Esophagus muscularis mucosa (tissue), 4 donors: ENCODE measurements at places on chromosomes 4 and X.

- no peak for DNase-seq
Observed at GRCh38 chr4:183527326-183527725, 22.5 kb downstream of the ING2 start.

DNA sequence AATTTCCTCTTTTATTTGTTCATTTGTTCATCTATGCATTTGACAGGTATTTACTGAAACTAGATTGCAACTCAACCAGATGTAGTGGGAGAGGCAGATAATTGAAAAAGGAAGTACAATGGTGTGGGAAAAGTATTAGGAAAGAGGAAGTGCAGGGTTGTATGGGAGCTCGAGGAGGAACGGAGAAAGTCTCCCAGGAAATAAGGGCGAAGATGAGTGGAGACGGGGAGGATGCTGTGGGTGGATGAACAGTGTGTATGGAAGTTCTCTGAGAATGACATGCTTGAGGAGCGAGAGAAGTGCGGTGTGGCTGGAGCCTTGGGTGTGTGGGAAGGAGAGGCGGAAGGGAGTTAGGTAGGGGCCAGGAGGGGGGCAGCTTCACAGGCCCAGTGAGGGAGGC lies 87.5 kb upstream of the DHX15 start:
- no peak for DNase-seq

- no peak for DNase-seq
Observed at GRCh38 chr4:104413487-104413886, 81.2 kb downstream of the CXXC4 start.

DNA sequence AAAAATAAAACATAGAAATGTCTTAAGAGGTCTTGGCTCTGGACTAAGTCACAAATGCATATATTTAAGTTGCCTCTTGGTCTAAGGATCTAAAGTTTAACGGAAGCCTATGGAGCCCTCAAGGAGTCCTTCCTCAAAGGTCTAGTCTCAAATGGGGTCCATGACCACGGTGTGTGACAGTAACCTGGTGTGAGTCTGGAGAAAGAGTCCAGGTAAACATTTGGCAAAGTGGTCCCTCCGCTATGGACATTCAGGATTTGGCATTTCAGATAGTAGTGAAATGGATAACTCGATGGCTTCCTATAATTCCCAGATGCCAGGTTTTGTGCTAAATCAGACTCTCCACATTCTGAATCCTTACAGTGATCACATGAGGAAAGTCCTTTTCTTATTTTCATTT lies 44.2 kb downstream of the RHOH start:
- no peak for DNase-seq

GRCh38 chrX:52271206-52271605 lies 86.5 kb downstream of the MAGED4 start:
- DNase-seq = no peak

DNA sequence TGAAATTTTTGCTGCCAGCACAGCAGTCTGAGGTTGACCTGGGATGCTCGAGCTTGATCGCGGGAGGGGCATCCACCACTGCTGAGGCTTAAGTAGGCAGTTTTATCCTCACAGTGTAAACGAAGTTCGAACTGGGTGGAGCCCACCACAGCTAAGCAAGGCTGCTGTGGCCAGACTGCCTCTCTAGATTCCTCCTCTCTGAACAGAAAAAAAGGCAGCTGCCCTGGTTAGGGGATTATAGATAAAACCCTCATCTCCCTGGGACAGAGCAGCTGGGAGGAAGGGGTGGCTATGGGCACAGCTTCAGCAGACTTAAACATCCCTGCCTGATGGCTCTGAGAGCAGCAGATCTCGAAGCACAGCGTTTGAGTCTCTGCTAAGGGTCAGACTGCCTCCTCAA lies 314.6 kb downstream of the STPG2 start:
- no peak for DNase-seq

DNA sequence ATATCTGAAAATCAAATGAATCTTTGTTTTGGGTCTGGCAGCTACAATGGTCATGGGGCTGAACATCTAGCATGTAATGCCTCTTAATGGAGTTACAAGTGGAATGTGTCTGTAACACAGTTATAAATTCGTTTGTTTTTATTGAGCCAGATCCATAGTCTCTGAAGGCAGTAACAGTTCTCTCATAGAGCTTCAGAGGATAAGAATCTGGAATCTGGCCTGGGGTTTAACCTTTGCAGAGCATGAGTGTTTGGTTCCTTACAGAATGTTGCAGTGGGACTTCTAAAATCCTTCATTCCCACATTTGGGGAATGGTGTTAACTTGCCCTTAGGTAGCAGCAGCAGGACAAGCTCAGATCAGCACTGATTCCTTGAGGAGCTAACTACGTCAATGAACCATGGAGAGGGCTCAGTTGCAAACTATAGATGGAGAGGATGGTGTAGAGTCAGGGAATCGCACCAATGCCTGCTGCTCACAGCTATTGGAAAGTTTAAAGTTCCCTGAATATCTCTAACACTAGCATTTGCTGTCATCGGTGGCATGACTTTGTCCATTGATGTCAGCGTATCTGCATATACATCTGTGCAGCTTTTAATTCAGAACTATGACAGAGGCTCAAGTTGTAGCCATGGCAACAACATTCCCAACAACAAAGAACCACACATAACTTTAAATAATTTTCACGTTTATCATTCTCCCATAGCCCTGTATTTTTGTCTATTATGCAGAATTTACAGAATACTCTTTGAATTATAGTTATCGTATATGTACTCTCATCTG lies 72.2 kb downstream of the RASGEF1B start:
- no peak for DNase-seq

DNA sequence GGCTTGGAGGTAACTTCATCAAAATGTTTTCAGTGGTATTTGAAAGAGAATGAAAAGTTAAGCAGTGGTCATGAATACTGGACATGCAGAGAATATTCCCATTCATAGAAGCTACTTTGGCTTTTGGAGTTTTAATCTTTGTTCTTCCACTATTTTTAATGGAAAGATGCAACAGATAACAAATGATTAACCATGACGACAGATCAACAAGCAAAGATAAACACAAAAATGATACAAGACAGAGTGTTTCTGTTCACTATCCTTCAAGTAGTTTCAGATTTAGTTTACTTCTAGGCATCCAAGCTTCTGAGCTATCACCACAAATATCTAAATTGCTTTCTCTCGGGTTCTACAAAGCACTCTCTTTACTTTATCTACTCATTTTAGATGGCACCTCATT lies 1004.9 kb upstream of the ADGRL3 start:
- no peak for DNase-seq

- DNase-seq = no peak
Observed at GRCh38 chr4:175297965-175298565, 379.9 kb downstream of the ADAM29 start.
